Stimulated activated CD4-positive, alpha-beta T cell treated with anti-CD3 and anti-CD28 coated beads, Interleukin-15, amount 100 ng/mL, for 1 hour (primary cell): ENCODE measurements at places on chromosomes 1 and 21.

- DNase-seq, result no peak
Measured at GRCh38 chr1:15371610-15372545, 37.8 kb upstream of the EFHD2 start.

DNA sequence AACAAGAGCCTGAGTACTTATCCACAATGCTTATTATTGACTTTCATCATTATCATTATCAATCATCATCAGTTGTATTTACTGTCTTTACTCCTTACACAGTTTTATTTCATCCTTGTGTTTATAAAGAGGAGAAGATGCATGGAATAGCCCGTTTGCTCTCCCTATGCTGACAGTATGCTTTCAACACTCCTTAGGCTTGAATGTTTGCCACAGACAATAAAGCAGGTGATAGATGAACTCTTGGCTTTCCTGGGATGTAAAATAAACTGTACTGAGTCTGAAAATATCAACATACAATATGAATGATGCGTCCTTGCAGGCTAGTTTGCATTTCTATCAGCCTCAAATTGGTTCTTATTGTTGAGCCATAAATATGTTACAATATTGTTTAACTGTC is 891.8 kb upstream of the NCAM2 start:
- no peak for DNase-seq

DNA sequence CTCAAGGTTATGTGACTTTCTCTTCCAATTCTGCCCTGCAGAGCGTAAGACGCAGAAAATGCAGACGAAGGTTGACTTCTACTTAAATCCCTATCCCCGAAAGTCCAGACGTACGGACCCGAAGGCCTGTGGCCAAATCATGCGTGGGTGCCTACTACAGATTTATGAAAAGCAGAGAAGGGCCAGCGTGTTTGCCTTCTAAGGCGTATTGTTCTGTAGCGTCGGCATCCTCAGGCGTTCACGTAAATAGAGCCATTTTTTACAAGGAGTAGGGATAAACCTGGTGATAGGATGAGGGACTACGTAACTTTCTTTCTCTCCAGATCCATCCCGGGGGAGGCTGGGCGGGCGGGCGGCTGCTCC is 222 bp upstream of the GIPC2 start:
- DNase-seq, result no peak

GRCh38 chr1:177969825-177970371 is at the start of gene SEC16B:
SEC16B (minus strand) TSS chr1:177970058; CDS start chr1:177967981, 2,077 bp downstream.
- no peak for DNase-seq

DNA sequence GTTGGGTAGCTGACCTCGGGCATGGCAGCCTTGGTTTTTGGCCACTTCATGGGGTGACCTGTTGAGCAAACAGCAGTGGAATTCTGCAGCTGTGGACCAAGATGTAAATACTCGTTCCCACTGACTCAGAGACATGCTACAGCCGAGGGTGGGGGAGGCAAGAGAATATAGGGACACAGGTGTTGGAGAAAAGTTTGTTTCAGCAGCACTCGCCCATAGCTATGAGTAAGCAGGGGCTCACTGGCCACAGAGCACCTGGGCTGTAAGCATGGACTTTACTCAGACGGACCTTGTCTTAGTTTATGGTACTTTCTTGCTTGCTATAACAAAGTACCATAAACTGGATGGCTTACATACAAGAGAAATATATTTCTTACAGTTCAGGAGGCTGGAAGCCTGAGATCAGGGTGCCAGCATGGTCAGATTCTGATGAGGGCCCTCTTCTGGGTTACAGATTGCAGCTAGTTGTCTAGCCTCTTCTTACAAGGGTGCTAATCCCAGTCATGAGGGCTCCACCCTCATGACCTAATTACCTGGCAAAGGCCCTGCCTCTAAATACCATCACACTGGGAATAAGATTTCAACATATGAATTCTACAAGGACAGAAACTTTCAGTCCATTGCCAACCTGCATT is 437.2 kb upstream of the DAB1 start:
- DNase-seq, result no peak

GRCh38 chr1:195195423-195196057 is 1412.7 kb downstream of the KCNT2 start:
- no peak for DNase-seq

GRCh38 chr21:39599191-39599970 is 13.4 kb upstream of the B3GALT5 start:
- no peak for DNase-seq

DNA sequence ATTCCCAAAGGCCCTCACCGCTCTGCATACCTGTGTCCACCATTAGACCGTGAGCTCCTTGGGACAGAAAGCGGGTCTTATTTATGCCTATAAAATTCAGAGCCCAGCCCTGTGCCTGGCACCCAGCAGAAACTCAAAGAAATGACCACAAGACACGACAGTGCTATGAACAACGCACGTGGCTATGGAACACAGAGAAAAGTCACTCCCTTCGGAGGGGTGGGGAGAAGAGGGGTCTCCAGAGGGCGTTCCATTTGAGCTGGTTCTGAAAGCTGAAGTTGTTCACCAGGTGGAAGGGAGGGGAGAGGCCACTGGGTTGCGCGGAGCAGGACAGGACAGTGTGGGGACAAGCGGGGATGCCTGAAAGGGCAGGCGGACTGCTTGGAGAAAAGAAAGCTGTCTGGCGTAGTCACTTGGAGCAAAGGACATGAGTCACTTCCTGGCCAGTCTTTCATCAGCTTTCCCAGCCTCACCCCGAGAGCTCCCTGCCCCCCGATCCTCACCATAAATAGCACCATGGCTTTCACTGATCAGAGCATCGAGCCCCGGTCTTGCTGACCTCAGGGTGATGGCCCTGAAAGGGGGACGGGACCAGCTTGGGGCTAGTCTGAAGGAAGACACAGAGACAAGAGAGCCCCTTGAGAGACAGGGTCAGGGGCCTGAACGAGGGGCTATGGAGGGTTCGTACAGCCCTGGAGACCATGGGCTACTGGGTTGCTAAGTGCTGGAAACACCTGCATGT is 28.5 kb downstream of the ECE1 start:
- DNase-seq, result no peak

GRCh38 chr1:235068158-235069121 is 60.2 kb downstream of the TOMM20 start:
- no peak for DNase-seq

DNA sequence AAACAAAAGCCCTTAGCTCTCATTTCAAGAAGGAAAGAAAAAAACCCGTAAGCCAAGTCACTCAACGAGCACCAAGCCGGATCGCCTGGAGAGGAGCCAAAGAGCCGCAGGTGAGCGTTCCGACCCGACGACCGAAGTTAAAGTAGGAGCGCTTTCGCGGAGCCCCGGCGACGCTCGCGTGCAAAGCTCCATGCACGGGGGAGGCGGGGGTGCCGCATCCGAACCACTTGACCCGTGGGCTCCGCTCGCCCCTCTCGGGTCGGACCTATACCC is 382 bp downstream of the GPBP1L1 start:
- peak; percentile 46 for DNase-seq

DNA sequence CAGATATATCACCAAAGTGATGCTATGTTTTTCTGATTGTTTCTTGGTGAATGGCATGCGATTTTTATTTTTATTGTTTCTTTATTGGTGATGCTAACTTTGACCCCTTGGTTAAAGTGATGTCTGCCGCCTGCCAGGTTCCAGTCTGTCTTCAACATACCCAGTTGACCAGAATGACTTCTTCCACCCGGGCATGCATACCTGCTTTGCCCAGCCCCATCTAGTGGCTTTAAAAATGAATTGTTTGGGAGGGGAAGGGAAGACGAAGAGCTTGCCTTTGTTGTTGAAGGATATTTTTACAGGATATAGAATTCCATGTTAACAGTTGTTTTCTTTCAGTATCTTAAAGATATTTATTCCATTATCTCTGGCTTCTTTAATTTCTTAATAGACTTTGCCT is 65.1 kb downstream of the ATG4C start:
- DNase-seq, result no peak

- no peak for DNase-seq
Measured at GRCh38 chr1:1873186-1873585, 17.7 kb downstream of the GNB1 start.

DNA sequence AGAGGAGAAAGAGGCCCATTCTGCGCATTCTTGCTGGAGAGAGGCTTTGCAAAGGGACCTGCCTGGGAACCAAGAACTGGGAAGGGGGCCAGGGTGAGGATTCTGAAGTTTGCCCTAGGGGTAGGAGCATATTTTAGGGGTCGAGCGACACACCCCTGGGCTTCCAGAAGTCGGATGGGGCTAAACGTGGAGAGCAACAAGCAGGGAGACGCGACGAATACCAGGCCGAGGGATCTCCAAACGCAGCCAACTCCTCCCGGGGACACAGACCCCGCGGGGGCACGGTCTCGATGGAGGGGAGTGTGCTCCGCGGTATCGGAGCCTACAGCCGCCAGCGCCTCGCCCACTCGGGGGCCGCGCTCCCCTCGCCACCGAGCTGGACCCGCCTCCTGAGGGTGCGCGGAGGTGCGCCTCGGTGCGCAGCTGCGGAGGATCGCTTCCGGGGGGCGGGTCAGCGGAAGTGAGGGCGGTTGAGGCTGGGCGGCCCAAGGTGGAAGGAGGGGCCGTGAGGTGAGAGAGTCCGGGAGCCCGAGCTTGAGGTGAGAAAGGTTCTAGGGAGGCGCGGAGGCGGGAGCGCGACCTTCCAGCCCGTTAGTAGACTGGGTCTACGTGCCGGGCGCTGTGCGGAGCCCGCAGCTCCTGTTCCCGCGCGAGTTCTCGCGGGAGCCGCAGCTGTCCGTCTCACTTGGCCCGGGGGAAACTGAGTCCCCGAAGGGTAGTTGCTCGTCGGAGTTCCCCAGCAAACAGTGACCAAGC is at the start of gene MTFR1L:
Gene MTFR1L, plus strand, starts transcription at position 464 of the 756 bp plus-strand sequence. CDS start 3,151 bp downstream, outside the sequence.
- DNase-seq, result peak; percentile 91

- DNase-seq, result no peak
Measured at GRCh38 chr1:153608742-153609584, 4.0 kb downstream of the S100A16 start.

DNA sequence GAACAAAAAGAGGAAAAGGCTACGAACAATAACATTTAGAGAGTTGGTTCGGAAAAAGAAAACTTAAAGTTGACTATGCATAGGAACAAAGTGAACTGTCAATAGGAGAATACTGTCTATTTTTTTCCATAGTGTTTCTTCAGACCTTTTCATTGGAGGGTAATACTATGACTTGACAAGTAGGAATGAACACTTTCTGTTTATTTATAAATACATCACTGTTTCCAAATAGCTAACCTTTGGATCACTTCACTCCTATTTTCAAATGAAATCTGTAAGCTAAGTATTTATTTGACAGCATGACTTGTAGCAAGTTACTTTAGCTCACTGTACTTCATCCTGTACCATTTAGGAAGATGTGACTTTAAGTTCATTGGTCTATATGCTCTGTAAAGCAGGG is 221.3 kb downstream of the COL24A1 start:
- no peak for DNase-seq

- no peak for DNase-seq
Measured at GRCh38 chr1:37753473-37754321, 11.2 kb downstream of the EPHA10 start.

GRCh38 chr1:86388777-86389176 is 7.3 kb downstream of the ODF2L start:
- no peak for DNase-seq

- DNase-seq, result no peak
Measured at GRCh38 chr1:150661156-150661555, 31.7 kb upstream of the ENSA start.

DNA sequence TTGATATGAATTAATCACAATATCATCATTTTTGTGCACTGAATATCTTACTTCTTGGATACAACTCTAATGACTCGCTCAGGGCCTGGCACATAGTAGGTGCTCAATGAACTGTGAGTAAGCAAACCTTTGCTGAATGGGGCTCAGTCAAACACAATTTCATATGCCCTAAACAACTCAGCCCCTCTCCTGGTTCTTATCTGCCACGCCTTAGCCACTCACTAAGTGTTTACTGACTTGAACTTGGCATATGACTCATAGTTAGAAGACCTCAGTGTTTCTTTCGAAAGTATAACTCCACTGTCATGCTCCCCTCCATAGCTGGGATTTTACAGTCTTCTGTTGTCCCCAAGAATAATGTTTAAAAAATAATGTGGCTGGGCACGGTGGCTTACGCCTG is 4.8 kb upstream of the IFNLR1 start:
- no peak for DNase-seq

DNA sequence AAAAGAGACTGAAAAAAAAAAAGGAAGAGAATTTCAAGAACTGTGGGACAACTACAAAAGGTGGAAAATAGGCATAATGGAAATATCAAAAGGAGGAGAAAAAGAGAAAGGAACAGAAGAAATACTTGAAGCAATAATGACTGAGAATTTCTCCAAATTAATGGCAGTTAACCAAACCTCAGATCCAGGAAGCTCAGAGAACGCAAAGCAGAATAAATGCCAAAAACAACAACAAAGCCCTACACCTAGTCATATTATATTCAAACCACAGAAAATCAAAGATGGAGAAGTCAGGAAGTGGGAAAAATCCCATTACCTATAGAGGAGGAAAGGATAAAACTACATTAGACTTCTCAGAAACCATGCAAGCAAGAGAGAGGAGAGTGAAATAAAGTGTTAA is 20.7 kb upstream of the AHCYL1 start:
- DNase-seq, result no peak

DNA sequence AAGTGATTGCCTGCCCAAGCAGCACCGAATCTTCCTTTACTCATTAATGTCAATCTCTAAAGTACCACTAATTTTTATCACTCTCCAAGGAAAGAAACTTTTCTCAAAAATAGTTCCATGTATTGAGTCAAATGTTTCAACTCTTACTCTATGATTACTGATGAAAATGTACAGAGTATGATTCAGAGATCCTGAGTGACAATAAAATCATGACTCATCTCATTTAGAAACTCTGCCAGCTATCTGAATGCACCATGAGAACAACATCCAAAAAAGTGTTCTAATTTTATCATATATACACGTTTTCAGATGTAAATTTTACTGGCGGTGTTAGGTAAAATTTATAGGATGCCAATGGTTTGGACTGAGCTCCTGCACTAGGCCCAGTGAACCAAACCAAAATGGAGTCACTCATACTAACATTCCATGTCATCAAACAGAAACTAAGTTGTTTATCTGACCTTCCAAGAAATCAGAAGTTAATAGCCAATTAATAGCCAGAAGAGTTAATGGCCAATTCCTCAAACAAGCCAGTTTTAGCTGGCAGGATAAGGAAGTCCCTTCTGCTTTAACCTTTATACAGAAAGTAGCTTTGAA is 22.6 kb downstream of the PLPPR5 start:
- DNase-seq, result no peak

GRCh38 chr1:86487131-86487810 is 18.5 kb downstream of the CLCA1 start:
- no peak for DNase-seq

DNA sequence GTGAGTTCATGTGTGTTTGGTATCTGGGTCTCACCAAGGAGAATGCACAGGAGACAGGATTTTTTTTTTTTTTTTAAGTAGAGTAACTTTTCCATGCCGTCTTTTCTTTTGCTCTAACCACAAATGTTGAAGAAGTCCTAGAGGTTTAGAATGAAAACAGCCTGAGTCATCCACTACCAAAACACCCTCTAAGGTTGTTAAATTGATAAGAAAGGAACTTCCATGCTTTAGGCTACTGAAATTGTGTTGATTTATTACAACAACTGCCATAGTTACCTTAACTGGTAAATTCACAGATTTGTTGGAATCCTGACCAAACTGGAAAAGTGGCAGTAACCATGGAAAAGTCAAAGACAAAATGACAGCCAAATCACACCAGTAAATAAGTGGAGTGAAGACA is 375.6 kb downstream of the AMY1C start:
- no peak for DNase-seq
